Lung (tissue), 17 donors: ENCODE measurements at places on chromosomes 11 and 22. TPM values are rescaled to one million over a fixed set of nuclear protein-coding genes. Genes with fewer than 3 reads are reported as not detected.

Gene AMOTL1
- total RNA-seq = 43.6 TPM

Gene CDC42BPG
- 23.5 TPM for total RNA-seq

Gene COPB1
- total RNA-seq = 99.1 TPM

Gene SMTNL1
- total RNA-seq = not detected

Gene C1QTNF4
- 0.40 TPM for total RNA-seq

Gene MAPK8IP2
- total RNA-seq = 2.7 TPM

Gene OR5B21
- total RNA-seq = not detected

Gene EPS8L2
- total RNA-seq = 166 TPM

Gene MAP6
- 17.8 TPM for total RNA-seq

Gene YDJC
- 11.0 TPM for total RNA-seq

Gene PRAME
- not detected for total RNA-seq

GRCh38 chr11:2193099-2193887 is 21.7 kb upstream of the TH start:
- no peak for DNase-seq

GRCh38 chr11:71060391-71060791 is 192.0 kb downstream of the SHANK2 start:
- no peak for DNase-seq

DNA sequence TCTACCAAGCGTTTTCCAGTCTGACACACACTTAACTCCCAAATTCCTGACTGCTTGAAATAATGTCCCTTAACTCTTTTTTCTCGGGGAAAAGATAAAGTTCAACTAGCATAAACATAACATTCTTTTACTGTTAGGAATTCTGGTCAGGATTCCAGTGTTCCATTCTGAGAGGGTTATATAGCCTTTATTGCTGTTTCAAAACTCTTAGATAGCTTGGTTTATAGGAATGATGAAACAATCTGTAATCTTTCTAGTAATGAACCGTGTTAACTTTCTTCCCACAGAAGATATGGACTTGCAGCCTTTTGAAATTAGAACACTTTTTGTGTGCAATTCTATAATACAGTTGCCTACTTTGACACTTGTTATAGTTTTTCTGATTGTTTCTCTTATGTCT is 8.6 kb downstream of the REXO2 start:
- DNase-seq = no peak

GRCh38 chr22:34743110-34743751 is 322.7 kb upstream of the ISX start:
- DNase-seq = no peak

GRCh38 chr11:23765682-23766252 is 731.1 kb upstream of the LUZP2 start:
- no peak for DNase-seq

DNA sequence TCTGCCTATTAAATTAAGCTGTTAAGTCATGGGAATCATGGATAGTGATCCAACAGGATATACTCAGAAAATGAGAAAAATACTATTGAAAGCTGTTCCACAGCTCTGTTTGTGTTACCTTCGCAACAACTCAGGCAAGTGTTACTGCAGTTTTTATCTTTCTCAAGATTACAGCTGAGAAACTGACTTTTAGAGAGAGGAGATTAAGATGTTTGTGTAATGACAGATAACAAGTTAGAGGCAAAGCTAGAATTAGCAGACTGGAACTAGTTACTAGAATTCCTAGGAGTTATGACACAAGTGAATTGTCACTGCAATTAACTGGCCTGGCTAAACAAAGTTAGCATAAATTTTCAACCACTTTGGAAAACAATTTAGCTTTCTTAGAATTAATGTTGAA is 1.6 kb downstream of the SLN start:
- no peak for DNase-seq

DNA sequence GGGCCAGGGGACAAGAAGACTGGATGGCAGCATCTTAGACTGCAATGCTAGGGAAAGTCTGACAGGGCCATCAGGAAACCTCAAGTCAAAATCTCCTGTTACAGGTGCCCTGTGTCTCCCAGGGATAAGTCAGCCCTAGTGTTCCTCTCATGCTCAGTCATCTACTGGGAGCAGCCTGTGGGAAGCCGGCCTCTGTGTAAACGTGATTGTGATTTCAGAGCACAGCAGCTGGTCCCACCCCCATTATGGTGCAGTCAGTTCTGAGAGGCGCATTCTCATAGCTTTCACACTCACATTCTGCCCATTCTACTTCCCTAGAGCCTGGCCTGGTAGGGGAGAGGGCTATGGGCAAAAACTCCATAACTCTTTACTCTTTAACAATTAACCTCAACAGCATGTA is 7.2 kb upstream of the SLN start:
- DNase-seq = no peak

DNA sequence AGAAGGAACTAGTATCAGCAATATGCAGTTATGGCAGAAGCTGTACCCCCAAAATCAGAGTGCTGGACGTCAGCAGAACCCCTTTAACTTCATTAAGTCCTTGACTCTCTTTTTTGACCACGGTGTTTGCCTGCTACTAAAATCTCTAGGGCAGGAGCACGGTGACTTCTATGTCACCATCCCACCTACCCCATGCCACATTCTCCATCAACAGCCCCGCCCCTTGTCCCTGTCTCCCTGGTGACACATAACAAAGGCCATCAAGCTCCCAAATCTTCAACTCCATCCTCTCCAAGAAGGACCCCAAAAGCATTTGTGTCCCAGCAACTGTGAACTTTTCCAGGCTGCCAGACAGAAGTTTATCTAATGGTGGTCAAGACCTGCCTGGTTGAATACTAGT is 894 bp downstream of the ADA2 start:
- DNase-seq = no peak

DNA sequence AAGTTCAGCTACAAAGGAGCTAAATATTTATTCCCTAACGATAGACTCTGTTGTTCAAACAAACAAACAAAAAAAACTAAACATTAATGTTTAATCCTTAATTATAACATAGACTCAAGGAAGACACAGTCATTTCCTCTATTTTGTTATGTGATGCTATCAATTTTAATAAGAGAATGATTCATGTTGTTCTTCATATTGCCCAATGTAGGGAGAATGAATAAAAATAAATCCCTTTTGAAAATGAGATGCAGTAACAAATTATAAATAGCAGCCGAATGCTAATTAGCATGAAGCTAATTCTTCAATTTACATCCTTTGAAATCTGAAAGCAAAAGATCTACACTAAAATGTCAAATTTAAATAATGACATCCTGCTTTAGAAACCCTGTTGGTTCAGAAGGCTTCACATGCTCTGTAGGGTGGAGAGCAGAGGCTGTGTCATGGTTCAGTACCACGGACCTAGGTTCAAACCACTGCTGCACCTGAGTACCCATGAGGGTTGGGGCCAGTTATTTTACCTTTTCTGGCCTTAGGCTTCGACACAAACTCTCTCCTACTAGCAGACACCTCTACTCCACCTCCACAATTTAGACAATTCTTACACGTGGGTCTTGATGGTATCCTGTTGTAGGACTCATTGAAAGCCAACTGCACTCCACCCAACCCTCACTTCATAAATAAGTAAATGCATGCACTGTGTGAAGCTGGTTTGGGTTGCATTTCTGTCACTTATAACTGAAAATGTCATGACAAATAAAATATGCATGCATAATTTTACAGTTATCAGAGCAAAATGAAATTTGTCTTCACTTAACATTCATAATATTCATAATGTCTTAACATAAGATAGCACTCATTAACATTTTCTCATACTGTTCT is 89.0 kb downstream of the RRAS2 start:
- DNase-seq = no peak

DNA sequence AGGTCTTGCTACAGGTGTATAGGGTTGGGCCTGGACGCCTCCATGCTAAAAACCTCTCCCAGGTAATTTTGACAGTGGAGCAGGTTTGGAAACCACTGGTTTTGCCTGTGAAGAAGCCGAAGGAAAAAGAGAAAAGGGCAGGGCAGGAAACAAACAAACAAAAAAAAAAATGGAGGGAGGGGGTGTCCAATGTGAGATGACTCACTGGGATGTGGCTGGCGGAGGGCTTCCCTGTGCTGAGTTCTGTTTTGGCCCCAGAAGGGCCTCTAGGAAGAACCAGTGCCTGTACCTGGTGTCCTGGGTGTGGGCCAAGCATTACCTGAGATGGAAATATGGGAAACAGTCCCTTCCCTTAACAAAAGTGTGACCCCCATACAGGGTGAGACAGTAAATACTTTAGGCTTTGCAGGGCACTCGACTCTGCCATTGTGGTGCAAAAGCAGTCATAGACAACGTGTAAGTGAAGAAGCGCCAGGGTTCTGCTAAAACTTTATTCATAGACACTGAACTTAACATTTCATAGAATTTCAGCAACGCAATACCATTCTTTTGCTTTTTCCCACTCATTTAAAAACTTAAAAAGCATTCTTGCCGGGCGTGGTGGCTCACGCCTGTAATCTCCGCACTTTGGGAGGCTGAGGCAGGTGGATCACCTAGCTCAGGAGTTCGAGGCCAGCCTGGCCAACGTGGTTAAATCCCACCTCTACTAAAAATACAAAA is 9.5 kb upstream of the DGKZ start:
- no peak for DNase-seq

DNA sequence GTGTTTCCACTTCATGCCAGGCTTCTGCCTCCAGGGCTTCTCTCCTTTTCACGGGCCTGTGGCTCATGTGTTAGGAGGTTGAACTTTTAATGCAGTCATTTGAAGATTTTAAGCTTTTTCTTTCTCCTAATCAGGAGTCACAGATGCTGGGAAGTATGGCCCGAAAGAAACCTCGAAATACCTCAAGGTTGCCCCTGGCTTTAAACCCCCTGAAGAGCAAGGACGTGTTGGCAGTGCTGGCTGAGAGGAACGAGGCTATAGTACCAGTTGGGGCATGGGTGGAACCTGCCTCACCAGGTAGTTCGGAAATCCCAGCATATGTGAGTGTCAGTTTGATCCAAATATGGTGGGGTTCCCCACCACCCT is 571 bp downstream of the CCDC15 start:
- no peak for DNase-seq

DNA sequence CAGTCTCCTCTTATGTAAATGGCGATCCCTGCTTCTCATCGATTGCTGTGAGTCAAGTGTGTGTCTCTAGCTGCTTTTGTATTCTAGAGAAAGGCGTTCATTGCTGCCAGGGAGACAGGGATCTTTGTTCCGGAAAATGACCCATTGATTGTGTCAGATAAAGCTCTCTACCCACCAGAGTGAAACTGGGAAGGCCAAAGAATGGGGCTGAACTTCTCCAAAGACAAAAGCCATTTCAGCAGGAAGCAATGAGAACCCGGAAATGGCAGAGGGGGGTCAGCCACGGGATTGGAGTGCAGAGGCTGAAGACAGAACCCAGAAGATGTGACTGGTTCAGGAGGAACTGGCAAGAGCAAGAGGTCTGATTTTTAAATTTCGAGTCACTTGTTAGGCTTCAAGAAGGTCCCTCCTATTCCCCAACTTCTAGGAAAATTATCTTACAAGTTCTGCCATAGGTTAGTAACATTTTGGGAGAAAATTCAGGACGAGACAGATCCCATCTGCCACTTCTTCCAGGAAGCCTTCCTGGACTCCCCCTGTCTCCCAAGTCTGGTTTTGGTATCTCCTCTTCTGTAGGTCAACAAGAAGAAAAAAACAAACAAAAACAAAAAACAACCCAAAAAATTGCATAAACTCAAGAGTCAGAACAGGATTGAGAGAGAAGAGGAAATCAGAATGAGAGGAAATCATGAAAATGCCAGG is 110.6 kb downstream of the NECTIN1 start:
- peak; percentile 11 for DNase-seq

- no peak for DNase-seq
Measured at GRCh38 chr22:19992921-19993355, 23.7 kb downstream of the ARVCF start.

DNA sequence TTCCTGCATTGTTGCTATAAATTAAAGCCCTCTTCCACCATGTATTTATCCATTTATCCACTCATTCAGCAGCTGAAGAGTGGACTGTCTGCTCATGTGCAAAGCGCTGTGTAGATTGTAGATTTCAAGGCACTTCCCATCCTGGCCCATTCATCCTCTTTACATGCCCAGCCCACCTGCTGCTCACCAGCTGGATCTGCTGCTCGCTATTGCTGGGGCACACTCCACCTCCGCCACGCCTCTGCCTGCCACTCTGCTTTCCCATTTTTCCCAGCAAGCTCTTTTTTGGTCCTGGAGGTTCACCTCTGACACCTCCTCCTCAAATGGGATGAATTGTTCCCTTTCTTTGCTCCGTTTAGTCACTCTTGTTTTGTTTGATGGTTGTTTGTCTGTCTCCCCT is 48.3 kb downstream of the CEP164 start:
- no peak for DNase-seq

DNA sequence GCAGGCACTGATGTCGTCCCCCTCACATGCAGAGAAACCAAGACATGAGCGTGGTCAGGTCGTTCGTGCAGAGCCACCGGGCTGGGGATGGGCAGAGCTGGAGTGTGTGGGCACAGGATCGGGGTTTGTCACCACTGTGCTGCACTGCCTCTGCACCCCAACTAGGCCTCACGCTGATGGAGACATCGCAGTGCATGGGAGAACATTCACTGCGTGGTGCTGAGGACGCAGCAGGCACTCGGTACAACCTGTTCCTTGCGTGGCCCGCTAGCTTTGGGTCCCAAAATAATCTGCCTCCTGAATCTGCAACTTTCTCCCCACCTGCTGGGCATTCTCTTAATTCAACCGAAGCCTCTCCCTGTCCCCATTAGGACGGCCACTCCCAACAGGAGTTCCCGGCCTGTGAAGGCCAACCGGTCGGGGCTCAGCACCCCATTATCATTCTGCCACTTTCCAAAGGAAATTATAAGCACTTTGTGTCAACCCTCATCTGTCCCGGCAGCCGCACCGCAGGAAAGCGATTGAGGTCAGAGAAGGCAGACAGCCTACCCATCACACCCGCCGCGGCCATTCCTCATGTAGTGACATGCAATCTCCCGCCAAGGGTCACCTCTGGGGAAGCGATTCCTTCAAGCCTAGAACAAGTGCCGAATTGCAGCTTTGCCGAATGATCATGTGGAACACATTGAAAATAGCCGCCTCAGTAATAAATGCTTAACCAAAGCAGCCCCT is 490.4 kb downstream of the MN1 start:
- DNase-seq = no peak

- DNase-seq = peak; percentile 28
Measured at GRCh38 chr11:115067471-115067870, 389.1 kb downstream of the NXPE2 start.

DNA sequence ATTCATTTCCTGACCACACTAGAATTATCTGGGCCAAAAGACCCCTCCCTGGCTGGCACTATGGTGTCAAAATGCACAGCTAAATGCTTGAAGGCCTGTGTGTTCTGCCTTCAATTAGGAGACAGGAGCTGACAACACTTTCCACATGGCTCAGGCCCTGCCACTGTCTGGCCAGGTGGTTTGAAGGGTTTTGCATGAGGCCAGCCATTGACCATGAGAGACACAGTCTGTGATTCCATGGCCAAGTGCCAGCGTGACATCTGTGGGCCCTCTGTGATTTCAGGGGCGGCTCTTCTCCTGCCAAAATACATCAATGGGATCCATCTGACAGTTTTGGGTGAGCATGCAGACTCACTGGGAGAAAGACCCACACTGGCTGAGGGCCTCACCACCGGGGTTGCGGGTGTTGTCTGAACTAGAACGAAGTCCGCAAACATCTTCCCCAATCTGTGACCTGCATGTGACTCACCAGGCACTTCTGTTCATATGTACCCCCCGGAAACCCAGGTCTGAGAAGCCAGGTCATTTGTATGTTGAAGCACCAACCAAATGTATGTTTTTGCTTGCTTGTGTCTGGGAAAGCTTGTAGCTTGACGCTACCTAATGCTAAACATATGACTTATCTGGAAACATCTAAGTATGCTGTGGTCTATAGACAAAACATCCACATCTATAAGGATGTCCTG is 20.7 kb upstream of the NAV2 start:
- DNase-seq = peak; percentile 19
